ENCODE measurements at places on chromosomes 4 and X.

DNA sequence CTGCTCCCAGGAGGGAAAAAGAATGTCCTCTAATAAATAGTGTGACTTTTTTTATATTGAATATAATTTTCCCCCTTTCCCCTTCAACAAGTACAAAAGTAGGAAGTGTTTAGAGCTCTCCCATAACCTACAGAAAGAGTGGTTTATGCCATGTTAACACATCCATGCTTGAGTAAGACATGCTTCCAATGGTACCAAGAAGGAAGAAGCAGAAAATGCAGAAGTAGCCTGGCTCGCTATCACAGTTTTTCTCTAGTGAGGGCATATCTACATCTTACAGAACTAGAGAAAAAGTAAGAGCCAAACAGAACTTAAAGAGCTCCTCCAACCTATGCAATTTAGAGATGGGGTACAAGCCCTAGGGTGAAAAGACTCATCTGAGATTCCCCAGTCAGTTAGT is 82.5 kb downstream of the ARHGEF9 start:
- no peak for DNase-seq

- no peak for DNase-seq
Observed at GRCh38 chr4:185550933-185551332, 15.6 kb upstream of the PDLIM3 start.

GRCh38 chrX:110143454-110144210 is 140.7 kb downstream of the TMEM164 start:
- no peak for DNase-seq

GRCh38 chrX:9698576-9698975 is 67.1 kb downstream of the GPR143 start:
- no peak for DNase-seq

DNA sequence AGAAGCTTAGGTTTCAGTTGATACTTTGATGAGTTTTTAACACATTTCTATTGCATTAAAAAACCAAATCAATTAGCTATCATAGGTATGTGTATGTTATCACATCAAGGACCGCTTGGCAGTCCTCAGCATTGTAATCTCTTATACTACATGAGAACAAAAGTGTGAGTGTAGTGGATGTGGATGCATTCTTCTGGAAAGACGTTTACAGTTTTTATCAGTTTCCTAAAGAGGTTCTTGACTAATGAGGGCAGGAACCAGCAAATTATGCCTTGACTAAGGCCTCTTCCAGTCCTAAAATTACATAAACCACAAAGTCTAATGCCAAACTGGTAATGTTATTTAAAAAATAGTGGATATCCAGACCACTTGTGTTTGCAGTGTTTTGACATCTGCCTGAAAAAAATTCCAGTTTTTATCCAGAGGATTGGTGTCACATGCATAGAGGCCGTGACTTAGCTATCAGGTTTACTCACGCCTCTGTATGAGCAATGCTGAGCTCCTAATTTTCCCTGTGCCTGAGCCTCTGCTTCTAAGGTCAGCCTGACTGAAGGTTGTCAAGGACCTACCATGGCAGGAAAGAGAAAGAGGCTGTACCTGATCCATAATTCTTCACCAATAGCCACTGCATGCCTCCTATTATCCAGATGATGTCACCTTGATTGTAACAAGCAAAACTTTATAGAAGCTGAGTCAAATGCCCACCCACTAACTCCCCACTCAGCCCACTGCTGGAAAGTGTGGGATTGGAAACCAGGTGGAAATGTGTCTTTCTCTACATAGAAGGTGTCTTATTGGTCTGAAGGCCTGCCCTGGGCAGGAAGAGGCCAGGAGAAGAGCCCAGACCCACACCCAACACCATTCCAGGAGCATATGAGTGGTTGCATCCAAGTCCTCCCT is 68.7 kb downstream of the ENPP6 start:
- DNase-seq = no peak

Data from activated effector memory CD4-positive, alpha-beta T cell treated with anti-CD3 and anti-CD28 coated beads, Interleukin-2, amount 50 U/mL, for 16 hours (primary cell).